ENCODE measurements at places on chromosomes 7 and 10. TPM values are rescaled to one million over a fixed set of nuclear protein-coding genes. Genes with fewer than 3 reads are reported as not detected.

HOXA7 gene
- total RNA-seq, result 1.5 TPM

TUBAL3 gene
- not detected for total RNA-seq

VAX1 gene
- total RNA-seq, result not detected

ABHD11 gene
- total RNA-seq, result 7.2 TPM

OPALIN gene
- not detected for total RNA-seq

CALHM3 gene
- total RNA-seq, result not detected

LRMDA gene
- total RNA-seq, result 17.3 TPM

CPN1 gene
- not detected for total RNA-seq

SEMA3A gene
- total RNA-seq, result 56.7 TPM

FZD8 gene
- 24.6 TPM for total RNA-seq

ANLN gene
- total RNA-seq, result 6.3 TPM

NXPH1 gene
- not detected for total RNA-seq

CYP2W1 gene
- total RNA-seq, result not detected

SPDYE11 gene
- not detected for total RNA-seq

SPDYE16 gene
- total RNA-seq, result not detected

RGR gene
- total RNA-seq, result not detected
